CD4-positive, alpha-beta T cell treated with Interleukin-4 for 1 hour (primary cell): ENCODE measurements at places on chromosomes 1 and 21.

GRCh38 chr1:85681087-85681486 is 27.1 kb downstream of the ZNHIT6 start:
- no peak for DNase-seq

- no peak for DNase-seq
Observed at GRCh38 chr1:164953815-164954214, 394.8 kb downstream of the PBX1 start.

DNA sequence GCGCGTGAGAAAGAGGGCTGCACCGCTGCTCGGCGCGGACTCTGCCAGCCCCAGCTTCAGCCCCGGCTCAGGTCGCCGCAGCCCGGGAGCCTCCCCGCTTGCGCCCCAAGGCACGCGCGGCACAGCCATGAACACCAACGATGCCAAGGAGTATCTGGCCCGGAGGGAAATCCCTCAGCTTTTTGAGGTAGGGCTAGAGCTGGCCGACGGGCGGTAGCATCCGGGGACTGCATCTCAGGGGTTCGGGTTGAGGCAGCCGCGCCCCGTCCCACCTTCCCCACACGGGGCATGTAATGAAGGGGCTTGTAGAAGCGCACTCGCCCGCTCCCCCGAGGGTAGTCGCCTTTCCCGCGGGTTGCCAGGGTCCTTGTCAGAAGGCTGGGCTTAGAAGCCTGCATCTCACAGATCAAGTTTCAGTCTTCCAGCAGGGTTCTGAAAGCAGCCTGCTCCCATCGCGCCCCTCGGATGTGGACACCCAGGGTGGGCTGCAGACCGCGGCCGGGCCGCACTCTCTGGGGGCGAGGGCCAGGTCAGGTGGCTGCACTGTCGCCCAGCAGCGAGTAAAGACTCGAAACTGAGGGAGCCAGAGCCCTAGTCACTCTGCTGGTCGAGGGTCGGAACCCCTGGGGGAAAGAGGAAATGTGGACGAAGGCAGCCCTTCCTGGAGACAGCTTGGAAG is 507 bp downstream of the AK5 start:
- DNase-seq, result peak; percentile 35

DNA sequence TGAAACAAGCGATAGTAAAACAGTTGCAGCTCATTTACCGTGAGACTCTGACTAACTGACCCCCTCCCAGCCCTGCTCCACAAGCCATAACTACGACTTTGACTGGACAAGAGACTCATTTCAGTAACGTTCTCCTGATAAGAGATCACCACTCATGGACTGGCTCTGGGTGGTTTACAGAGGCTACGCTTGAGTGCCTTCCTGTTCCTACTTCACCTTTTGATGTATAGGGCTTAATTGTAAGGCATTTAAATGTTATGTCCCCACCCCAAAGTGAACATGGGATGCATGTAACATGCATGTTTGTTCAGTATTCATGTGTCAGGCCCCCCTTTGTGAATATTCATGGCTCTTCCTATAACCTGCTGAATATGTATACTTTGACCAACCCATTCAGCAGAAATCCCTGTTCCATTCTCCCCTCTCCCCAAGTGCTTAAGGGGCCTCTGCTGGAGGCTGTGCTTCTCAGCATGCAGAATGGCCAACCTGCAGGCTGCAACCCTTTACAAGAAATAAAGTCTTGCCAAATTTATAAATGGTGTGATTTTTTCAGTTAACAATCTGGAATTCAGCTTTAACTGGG is 50.7 kb upstream of the SPOCD1 start:
- DNase-seq, result no peak

- DNase-seq, result peak; percentile 50
Observed at GRCh38 chr1:23591460-23592208, 32.3 kb upstream of the ID3 start.

DNA sequence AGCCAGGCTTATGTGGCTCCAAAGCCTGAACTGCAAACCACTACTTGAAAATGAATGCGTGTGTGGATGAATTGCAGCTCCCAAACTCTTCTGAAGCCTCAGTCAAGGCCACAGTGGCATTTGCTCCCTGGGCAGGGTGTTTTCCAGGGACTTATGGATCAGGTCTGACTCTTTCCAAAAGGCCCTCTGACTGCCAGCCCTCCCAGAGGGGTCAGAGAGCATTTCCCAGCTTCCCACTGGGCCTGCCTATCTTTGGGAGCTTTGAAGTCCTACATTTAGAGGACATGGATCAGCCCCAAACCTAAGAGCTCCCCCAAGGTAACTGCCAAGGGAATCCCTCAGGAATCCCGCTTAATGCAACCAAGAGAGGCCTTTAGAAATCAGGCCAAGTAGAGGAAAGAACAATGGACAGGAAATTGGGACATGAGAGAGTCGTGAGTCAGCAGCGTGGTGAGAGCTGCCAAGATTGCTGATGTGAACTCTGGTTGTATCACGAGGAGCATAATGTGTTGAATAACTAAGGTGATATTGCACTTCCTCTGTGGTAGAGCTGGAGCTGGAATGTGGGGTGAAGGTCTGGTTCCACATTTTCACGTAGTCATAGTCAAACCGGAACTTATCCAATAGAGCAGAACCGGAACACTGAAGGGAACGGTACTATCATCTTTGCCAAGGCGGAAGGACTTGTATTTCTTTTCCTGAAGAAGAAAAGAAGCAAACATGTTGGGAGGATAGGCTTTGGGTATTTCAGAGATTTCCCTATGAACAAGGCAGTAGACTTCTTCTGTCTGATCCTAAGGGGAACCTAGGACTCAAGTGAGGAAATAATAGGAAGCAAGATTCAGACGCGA is 99.4 kb upstream of the JUN start:
- peak; percentile 12 for DNase-seq

DNA sequence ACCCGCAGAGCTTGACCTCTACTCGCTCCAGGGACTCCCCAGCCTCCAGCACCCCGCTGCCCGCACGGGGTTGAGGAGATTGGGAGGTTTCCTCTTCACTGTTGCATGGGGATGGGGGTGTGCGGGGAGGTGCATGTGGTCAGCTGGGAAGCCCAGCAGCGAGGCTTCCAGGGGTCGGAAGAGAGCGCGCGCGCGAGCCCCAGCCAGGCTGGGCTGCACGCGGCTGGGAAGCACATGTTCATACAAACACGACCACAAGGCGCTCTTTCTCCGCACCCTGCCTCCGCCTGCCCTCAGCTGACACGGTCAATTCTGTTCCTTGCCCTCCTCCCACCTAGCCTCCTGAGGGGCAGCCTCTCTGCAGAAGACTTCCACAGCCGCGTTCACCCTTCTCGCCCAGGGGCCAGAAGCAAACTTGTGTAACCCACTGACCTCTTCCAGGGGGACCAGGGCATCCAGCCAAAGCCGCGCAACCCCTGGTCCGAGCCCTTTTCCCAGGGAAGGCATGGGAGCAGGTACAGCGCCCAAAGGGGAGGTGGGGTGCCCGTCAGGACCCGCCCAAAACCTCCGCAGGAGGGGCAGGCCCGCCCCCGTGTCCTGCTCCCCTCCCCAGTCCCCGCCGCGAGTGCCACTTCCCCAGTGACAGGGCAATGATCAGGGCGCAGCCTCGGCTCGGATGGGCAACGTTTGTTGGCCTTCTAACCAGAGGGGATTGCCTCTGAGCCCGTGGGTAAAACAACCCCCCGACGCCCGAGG is 1.3 kb downstream of the COL24A1 start:
- no peak for DNase-seq

DNA sequence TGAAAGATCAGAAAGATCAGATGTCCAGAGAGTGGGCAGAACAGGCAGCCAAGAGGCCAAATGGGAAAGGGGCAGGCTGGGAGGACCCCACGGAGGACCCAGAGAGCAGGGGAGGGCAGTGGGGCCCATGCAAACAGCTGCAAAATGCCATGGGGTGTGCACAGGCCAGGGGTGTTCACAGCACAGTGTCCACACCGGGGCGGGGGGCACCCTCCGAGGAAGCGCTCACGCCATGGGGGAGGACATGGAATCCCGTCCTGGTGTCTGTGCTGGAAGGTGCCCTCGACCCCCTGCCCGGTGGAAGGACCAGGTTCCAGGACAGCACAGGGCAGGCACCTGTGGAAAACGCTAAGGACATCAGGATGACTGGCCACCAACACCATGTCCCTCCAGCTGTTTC is 1.5 kb downstream of the INTS11 start:
- no peak for DNase-seq

DNA sequence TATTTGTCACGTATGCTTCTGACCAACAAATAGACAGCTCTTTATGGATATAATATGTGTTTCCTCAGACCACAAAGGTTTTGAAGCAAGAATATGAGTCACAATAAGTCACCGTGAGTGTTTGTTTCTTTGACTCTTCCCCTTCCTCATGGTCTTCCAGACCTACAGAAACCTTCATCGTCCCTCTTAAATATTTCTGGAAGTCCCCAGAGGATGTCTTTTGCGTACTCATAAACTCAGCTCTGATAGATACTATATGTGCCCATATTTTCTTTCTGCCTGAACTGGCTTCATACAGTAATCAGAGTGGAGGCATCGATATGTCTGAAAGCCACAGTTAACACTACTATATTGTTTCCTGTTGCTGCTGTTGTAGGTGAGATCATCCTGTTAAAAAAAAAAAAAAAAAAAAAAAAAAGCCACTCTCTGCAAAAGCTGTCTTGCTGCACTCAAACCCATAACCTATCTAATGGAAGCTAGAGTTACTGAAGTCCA is 38.4 kb downstream of the ADAMTS1 start:
- DNase-seq, result no peak

- DNase-seq, result no peak
Observed at GRCh38 chr1:111538343-111539025, 35.1 kb upstream of the ADORA3 start.

- DNase-seq, result no peak
Observed at GRCh38 chr1:51344602-51345299, 14.4 kb upstream of the TTC39A start.

GRCh38 chr21:16198546-16198945 is 468.8 kb downstream of the USP25 start:
- DNase-seq, result no peak

DNA sequence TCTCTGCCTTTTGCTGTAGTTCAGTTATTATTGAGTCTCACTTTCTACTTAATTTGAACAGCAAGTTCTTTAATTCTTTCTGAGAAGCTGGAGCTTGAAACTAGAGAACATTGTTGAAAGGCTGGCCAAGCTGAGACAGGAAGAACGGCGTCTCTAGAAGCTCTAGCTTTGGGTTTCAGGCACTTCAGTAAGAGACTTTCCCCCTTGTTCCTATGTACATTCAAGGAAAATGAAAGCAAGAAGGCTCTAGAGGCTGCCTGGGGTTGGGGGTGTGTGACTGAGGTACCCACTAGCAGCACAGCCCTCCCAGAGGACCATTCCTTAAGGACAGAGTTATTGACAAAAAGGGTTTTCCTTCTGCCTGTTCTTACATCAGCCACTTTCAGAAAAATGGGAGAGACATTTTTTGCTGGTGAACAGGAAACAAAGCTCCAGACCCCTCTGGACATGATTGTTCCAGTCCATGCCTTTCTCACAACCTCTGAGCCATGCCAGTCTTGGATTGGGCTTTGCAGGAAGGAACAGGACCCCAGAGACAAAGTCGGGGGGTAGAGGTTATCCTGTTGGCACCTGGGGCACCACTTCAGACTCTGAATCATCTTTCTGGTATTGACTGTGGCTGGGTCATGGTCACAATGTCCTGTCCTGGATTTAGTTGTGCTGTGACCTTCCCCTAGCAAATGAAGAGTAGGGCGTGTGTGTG is 63.1 kb downstream of the LAMC2 start:
- no peak for DNase-seq

DNA sequence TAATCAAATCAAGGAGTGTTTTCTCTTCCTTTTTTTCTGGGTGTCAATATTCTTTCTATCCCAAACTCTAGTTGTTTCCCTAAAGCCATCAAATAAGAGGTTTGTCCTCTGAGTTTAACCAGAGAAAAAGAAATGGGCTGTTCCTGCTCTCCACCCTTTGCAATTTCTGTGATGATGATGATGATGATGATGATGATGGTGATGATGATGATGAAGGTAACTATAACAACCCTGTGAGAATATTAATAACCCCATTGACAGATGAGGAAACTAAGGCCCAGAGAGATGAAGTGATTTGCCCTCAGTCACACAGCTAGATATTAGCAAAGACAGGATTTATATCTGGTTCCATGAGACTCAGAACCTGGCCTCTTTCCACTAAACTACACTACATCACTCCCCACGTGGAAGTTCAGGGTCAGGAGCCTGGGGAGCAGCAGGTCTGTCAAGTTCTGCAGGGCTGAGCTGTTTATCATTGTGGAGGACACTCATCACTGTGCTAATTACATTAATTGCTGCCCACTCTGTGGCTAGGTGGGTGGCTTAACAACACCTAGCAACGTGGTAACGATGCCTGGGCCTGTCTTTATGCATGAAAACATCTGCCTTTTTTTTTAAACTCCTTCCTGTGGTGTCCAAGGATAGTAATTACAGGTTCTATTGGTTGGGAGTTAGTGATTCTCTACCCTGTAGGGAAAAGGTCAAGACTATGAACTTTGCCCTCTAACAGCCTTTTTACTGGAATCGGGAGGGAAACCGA is 19.0 kb upstream of the JUN start:
- no peak for DNase-seq

GRCh38 chr1:37430103-37430985 is 44.0 kb upstream of the ZC3H12A start:
- DNase-seq, result no peak

GRCh38 chr1:116821763-116822162 is 67.5 kb downstream of the CD2 start:
- DNase-seq, result no peak

DNA sequence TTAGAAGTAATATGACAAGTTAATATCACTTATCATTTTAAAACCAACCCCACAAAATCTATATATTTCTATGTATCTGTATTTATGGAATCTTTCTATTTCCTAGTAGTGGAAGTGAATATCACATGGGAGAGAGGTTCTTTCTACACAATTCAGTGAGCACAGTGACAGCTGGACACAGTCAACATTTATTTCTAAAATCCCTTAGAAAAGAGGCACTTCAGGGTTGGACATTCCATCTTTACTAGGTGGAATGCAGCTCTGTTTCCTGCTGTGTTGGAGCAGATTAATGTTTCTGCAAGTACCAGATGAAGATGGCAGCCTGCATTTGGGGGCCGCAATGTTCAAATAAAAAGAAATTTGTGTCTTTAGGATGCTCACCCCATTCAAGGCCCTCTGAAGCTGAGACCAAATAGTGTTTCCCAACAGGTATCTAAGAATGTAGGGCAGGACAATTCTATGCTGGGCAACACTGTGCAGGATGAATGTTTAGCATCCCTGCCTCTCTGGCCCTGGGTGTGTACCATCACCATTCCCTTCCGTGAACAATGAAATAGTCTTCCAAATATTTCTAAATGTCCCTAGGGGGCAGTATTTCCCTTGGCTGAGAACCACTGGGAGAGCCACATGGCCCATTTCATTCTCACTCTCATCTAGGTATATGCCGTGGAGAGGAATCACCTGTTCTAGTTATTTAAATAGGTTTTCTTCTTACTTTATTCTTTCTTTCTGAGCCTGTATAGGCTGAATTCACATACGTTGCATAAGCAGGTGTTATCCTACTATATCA is 394.8 kb downstream of the PRDM2 start:
- no peak for DNase-seq

DNA sequence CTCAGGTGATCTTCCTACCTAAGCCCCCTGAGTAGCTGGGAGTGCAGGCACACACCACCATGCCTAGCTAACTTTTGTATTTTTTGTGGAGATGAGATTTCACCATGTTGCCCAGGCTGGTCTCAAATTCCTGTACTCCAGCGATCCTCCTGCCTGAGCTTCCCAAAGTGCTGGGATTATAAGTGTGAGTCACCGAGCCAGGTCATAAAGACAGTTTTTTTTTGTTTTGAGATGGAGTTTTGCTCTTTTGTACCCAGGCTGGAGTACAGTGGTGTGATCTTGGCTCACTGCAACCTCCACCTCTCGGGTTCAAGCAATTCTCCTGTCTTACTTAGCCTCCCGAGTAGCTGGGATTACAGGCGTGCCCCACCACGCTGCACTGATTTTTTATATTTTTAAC is 42.1 kb downstream of the KIF1B start:
- DNase-seq, result no peak
